GM10248 (cell line): ENCODE measurements at places on chromosomes 4 and X.

DNA sequence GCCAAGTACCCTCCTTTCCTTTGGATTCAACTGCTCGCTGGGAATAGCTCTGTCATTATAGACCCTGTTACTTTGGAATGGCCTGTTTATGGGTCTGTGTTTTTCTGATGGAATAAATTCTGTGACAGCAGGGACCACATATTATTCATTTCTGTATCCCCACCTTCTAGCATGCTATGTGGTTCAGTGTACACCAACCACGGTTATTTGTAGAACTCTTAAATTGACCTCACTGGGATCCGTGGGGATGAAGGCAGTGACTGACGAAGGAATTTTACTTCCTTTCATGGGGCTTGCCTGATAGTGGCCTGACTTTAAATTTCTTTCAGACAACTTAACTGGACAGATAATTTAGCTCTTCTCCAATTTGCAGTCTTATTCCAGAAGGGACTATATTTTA is 343.2 kb downstream of the SPRY1 start:
- no peak for DNase-seq

DNA sequence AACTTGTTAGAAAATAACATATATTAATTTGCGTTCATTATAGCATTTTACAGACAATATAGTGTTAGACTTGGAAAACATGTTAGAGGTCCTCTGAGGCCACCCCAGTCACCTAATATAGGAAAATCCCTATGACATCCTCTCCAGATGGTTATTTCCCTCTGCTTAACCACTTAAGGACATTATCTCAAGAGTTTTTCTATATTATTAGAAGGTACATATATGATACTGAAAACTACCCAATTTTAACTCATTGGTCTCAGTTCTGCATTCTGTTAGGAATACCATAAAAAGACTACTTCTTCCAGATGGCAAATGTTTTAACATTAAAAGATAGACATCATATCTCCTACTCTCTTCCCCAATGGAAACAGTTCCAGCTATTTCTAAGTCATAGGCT is 21.4 kb downstream of the PTPN13 start:
- DNase-seq, result no peak

DNA sequence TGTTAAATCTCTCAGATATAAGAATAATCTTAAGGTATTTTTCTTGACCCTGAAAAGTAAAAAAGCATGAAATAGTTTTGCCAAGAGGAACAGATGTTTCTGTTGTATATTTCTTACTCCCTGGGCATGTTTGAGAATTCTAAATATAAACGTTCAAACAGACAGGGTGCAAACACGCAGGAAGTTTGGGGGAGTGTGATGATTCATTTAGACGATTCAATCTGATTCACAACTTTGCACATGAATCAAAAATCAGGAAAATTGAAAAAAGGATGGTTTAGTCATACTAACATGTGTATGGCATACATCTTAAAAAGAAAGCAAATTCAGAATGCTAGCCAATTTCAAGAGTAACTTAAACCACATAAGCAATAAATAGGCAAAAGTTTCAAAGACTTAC is 340.3 kb upstream of the GRID2 start:
- no peak for DNase-seq

DNA sequence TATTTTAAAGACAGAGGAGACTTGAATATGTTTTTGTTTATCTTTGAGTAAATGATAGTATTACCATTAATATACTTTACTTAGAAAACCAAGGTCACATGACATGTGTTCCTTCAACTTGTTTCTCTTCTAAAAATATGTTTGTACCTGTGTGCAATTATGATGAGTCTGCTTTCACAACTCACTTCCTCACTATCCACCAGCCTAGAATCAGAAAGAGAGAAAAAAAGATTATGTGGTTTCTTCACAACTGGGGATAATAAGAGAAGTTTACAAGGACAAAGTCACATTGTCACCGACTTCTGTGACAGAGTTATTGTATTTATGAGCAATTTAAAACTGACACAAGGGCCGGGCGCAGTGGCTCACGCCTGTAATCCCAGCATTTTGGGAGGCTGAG is 1112.1 kb downstream of the RPA4 start:
- DNase-seq, result no peak

DNA sequence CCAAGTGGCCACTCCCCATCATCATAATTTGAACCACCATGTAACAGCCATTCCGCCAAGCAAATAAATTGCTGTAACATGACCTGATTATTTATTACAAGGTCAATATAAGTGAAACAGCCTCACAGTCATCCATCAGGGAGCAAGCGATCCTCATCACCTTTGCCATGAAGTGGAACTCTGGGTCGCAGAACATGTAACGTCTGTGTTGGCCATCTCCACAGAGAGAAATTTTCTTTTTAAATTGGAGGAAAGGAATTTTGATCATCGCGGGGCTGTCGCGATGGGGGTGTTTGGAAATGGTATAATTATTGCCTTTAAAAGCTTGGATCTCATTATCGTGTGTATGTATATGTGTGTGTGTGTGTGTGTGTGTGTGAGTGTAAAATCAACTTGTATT is 90.2 kb downstream of the SHOX start:
- DNase-seq, result no peak

- DNase-seq, result no peak
Observed at GRCh38 chr4:2768124-2768523, 12.0 kb upstream of the TNIP2 start.

- DNase-seq, result no peak
Observed at GRCh38 chr4:47342796-47343195, 120.7 kb downstream of the COMMD8 start.

GRCh38 chr4:149466446-149466845 is 349.2 kb downstream of the IQCM start:
- no peak for DNase-seq

DNA sequence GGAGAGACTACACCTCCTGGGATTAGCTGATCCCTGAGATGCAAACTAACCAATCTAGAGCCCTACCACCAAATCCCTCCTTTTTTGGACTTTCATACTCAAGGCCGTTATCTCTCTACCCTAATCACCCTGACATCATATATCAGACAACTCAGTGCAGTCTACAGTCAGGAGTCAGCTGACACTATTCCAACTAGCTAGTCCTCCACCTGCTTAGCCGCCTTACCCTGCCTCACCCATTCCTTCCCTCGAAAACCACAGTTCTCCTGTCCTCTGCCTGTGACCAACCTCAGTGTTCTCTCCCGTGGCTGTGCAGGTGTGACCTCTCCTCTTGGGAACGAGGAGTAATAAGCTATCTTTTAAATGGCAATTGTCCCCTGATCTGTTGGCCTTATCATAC is 1.8 kb upstream of the PPEF2 start:
- no peak for DNase-seq

- DNase-seq, result no peak
Observed at GRCh38 chr4:14236359-14236758, 608.8 kb upstream of the BOD1L1 start.
